ENCODE measurements at places on chromosomes 12 and 14.

- DNase-seq = no peak
Observed at GRCh38 chr14:85909581-85909980, 379.6 kb downstream of the FLRT2 start.

GRCh38 chr14:103380719-103381377, 4.4 kb upstream of the MARK3 start:
- DNase-seq = no peak

- DNase-seq = no peak
Observed at GRCh38 chr14:100102156-100102785, 37.0 kb downstream of the EVL start.

DNA sequence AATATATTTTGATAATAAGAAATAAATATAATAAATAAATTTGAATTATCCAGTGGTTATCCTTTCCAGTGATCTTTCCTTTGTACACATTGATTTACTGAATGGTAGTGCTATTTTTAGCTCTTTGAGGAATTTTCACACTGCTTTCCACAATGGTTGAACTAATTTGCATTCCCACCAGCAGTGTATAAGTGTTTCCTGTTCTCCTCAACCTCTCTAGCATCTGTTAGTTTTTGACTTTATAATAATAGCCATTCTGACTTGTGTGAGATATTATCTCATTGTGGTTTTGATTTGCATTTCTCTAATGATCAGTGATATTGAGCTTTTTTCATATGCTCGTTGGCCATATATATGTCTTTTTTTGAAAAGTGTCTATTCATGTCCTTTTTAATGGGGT, 333.7 kb downstream of the RAD51B start:
- no peak for DNase-seq

DNA sequence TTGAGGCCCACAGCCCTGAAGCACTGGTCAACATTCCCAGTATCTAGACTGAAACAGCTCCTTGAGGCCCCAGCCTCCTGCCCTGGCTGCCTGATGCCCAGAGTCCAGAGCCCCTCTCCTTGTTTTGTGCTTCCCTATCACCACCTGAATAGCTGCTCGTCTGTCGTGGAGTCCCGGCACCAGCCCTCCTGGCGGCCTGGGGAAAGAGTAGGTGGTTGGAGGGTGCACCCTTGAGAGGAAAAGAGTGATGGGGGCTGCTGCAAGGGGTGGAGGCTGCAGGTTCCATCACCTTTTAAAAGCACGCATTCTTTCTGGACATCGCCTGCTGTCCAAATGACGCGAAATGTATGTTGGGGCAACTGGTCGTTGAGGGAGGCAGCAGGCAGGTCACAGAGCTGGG, 3.2 kb downstream of the RABGGTA start:
- no peak for DNase-seq

DNA sequence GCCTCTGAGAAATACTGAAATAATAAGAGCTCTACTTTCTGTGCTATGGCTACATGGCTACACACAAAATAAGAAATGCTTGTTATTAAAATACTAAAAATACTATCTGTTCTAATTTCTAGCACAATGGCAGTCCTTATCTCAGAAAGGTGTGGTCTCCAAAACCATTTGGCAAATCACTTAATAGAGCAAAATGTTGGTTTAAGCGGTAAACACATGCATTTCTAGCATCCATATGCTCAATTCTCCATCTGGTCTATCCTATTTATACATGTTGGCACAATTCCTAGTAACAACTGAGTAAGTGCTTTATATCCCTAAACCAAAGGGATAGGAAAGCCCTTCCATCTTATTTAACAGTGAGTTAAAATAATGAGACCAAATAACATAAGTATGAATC, 107.0 kb downstream of the PAPLN start:
- no peak for DNase-seq

GRCh38 chr12:56339158-56339422, 406 bp downstream of the IL23A start:
- no peak for DNase-seq

GRCh38 chr12:20390846-20391245, 22.5 kb downstream of the PDE3A start:
- DNase-seq = no peak

DNA sequence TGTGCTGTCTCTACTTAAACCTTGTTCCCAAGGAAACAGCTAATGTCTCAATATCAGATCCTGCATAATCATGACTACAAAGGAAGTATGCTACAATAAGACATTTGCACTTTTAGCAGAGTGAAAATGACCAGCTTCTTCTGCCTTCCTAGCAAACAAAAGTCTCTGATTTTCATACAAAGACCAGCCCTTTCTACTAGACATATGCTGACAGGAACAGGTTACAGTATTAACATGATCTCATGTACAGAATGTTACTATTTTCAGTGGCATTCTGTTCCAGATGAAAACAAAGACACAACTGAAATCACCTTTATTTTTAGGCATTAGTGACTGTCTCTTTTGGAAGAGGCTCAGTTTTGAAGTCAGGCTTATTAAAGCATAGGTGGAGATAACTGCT, 228.6 kb downstream of the MED13L start:
- no peak for DNase-seq

DNA sequence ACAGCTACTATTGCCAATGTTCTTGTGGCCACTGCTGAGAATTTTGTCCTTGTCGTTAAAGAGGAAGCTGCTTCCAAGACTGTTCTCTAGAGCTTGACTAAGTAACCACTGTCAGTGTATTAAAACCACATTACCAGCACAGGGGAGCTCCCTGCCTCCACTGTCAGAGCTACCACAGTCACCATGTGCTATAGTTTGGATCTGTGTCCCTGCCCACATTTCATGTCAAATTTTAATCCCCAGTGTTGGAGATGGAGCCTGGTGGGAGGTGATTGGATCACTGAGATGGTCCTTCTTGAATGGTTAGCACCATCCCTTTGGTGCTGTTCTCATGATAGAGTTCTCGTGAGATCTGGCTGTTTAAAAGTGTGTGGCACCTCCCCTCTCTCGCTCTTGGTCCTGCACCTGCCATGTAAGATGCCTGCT, 23.2 kb upstream of the RAP1B start:
- DNase-seq = peak; percentile 48

DNA sequence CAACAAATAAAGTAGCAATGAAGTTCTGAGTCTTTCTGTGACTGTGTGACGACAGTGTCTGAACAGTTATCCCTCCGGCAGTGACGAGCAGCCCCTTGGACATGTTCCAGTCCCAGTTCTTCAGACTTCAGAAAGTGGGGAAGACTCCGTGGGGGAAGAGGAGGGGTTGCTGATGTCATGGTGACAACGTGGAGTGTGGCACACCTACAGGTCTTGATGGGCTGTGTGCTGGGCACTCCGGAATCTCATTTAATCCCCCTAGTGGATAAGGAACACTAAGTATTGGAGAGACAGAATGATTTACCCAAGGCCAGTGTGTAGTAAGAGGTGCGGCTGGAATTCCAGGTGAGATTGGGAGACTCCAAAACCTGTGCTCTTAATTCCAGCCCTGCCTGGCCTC, 280.2 kb downstream of the CACNA1C start:
- no peak for DNase-seq

GRCh38 chr12:6608592-6609281, 1.6 kb upstream of the CHD4 start:
- DNase-seq = no peak

GRCh38 chr14:52227619-52228222, 39.8 kb upstream of the PTGDR start:
- no peak for DNase-seq

GRCh38 chr12:121391619-121392324, 8.1 kb upstream of the RNF34 start:
- peak; percentile 30 for DNase-seq

- no peak for DNase-seq
Observed at GRCh38 chr14:36647824-36648753, 13.6 kb upstream of the PAX9 start.

GRCh38 chr12:132379996-132380395, 50.6 kb upstream of the GALNT9 start:
- no peak for DNase-seq

DNA sequence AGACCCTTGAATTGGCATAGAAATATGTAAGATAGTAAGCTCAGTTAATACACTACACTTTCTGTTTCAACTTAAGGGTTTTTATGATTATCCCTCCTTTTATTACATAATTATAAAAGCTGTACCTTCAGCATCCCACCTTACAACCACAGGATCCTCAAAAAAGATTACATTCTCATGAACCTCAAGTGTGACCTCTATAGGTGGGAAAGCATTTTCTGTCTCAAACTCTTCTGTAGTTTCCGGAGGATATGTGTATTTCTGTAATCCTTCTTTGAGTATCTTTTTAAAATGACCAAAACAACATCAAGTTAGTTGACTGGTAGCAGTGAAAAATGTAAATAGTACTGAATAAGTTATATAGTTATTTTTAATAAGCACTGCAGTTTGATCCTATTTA, 75.9 kb downstream of the DNAI7 start:
- DNase-seq = no peak

- no peak for DNase-seq
Observed at GRCh38 chr14:99033951-99034350, 238.0 kb downstream of the BCL11B start.

DNA sequence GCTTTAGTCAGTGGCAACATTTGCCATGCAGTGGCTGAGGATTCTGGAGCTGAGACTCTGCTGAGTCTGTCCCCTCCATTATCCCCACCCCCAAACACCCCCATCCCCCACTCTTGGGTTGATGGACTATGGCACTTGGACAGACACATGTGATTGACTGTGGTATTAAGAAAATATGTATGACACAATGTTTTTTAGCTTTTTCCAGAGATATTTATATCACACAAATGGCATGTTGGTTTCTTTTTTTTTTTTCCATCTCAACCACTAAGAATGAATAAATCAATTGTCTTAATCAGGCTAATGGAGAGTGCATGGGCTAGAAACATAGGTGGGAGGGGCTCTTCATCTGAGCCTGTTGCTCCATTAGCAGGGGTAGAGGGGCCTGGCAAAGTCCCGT, 30.7 kb upstream of the MAP1LC3B2 start:
- DNase-seq = no peak

GRCh38 chr12:116299665-116300328, 22.3 kb upstream of the MED13L start:
- no peak for DNase-seq

DNA sequence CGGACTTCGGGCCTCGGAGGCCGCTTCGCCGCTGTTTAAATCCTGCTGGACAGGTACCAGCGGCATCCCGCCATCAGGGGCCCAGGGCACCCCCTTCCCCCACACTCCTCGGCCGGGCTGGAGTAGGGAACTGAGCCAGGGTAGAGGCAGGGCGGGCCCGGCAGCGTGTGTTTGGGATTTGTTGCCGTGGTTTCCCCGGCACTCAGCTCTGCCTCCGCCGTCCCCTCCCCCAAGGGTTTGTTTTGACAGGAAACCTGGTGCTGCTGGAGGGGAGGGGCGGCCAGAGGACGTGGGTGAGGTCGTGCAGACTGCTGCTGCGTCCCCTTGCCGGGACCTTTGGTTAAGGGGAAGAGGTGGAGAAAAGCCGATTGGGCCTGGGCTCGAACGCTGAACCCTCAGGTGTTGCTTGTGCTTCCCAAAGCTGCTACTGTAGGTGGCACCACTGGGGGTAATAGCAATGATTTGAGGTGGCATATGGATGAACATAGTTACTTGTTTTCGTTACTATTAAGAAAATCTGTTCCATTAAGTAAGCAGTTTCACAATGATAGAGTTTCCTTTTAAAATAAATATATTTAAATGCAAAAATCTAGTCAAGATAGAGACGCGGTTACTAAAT, 778 bp downstream of the TCP11L2 start:
- peak; percentile 97 for DNase-seq

DNA sequence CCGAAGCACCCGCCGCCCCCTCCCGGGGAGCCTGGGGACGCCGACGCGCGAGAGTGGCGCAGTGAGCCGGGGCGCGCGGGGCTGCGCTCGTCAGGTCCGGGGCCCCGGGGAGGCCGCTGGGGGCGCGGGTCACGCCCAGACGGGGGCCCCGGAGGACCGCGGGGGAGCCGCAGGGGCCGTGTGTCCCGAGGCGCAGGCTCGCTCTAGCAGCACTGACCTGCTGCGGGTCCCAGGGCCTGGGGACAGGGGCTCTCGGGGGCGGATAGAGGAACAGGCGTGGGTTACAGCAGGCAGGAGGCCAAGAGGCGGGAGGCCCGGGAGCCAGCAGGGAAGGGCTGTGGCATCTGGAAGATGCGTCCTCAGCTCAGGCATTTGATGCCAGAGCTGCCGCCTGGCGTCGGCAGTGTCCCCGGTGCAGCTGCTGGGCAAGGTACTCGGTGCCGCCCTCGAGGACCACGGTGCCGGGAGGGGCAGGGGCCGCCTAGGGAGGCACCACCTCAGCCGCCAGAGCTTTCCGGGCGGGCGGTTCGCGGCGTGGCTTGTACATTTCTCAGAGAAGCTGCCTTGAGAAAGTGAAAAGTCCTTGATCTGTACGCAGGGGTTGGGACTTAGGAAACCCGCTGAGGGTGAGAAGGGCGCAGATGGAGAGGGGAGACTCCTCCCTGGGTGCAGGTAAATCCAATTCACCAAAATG, 1.2 kb downstream of the WNT5B start:
- no peak for DNase-seq

- no peak for DNase-seq
Observed at GRCh38 chr12:65248656-65249633, 29.5 kb upstream of the MSRB3 start.

DNA sequence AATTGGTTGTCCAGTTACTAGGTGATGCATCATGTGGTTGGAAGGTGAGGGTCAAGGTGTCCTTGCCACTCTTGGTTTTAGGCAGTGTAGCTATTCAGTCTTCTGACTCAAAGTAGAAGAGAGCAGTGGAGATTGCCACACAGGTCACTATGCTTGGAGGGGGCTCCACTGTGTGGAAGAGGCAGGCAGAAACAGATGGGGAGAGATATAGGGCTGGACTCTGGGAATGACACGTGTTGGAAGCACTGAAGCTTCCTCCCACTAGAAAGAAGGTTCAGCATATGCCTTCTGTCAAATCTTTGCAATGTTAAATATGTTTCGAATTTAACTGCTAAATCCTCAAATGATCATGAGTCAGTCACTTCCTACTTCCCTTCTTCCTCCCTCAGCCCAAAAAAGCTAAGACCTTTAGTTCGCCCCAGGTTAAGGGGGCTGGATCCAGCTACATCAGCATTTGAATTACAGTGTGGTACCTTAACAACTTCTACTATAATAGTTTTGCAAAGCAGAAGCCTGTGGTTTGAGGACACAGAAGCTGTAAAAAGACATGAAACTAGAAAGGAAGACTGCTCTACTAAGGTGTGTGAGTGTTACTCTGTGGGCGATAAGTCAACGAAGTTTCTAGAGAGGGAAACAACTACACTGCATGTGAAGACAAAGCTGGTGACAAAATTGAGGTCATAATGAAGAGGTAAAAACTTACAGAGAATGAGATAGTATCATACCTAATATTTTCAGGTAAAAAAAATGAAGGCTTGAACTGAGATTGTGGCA, 228.0 kb downstream of the NELL2 start:
- DNase-seq = no peak

DNA sequence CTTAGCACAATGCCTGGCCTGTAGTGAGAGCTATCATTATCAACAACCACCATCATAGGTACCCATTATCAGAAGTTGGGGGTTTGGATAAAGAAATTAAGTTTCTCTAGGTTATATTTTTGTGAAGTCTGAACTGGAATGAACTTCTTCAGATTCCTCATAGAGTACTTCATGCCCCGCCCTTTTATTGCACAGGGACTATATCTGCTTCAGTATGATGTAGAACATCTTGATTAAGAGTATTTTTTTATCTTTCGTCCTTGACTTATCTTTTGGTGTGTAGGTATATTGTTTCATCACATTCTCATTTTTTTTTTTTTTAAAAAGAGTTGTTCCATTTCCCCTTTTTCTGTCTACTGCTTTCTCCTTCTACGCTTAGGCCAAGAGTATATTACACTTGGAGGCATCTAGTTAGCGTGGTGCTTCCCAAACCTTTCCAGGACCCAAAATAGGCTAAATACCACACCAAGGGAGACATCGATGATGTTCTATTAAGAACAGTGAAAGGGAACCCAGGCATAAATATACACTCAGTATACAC, 467.5 kb downstream of the ZFP36L1 start:
- DNase-seq = no peak
